ENCODE measurements at places on chromosomes 4 and X.

GRCh38 chr4:19473569-19473968 is 778.1 kb upstream of the SLIT2 start:
- DNase-seq = no peak

DNA sequence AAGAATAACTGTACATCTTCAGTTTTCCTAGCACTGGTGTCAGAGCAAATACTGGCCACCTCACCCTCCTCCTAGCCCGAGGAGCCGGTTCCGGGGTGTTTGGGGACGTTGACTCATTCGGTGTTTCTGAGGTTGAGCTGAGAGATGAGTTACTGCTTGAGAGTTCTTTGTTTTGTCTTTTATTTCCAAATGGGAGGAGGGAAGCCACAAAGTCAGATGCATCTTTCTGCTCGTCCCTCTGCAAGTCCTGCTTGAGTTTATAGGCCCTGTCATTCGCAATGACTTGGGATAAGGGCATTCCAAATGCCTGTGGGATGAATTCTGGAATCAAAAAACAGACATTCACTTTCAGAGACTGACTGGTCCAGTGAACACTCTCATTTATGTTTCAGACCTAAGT is 77.5 kb downstream of the HCCS start:
- DNase-seq = no peak

DNA sequence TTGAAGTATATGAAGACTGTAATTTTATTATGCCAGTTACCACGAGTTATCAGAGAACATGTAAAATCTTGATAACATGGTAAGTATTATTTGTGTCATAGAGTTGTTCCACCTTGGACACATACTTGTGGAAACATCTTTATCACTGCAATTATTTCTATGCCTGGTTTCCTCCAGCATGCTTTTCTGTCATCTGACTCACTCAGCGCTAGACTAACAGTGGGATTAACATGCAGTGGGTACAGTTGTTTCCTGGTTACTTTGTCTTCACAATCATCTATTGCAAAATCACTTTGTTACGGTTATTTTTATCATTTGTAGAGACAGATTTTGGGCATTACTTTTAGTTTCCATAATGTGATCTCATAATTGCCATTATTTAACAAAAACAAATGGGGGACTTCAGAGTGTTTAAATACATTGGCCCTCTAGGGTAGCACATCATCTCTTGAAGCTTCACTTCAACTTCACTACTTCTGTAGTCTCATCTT is at the start of gene STATH:
STATH (plus strand) TSS at position 441 of the 491 bp plus-strand sequence. CDS start 2,472 bp downstream, outside the sequence.
- no peak for DNase-seq

GRCh38 chr4:53307819-53308780 is 57.8 kb downstream of the SCFD2 start:
- DNase-seq = no peak

DNA sequence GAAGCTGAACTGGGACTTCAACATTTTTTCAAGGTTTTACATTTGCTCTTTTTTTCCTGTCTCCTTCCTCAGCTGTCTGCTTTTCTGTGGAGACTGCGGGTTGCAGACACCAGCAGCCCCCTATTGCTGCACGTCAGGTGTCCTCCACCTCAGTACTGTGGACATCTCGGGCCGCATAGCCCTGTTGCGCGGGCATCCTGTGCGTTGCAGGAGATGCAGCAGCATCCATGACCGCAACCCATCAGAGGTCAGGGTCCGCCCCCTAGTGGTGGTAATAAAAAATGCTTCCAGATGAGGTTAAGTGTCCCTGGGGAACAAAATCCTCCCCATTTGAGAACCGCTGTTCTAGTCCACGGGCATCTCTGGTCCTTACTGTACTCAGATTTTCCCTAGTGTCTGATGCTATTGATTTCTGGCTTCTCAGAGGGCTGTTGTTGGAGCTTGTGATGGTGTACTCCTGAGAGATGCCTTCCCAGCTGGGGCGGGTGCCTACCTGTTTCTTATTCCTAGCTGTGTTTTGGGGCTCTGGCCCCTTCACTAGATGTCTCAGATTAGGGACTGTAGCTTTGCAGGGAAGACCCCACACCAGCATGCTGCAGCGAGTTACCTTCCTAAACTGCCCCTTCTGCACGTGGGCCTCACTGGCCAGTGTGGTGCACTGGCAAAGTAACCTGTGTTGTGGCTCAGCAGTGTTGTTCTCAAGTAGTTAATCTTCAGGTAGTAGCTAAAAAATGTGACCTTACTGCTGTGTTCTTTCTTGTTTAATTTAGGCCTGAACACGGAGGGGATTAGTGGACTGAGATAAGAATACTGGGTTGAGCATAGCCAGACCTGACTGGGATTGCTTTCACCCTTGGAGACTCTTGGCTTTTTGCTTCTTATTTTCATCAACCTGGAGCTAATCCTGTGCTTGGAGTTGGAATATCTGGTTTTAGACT is 28.2 kb downstream of the NSD2 start:
- peak; percentile 91 for DNase-seq

- DNase-seq = no peak
Observed at GRCh38 chr4:161538941-161539340, 624.9 kb downstream of the FSTL5 start.

DNA sequence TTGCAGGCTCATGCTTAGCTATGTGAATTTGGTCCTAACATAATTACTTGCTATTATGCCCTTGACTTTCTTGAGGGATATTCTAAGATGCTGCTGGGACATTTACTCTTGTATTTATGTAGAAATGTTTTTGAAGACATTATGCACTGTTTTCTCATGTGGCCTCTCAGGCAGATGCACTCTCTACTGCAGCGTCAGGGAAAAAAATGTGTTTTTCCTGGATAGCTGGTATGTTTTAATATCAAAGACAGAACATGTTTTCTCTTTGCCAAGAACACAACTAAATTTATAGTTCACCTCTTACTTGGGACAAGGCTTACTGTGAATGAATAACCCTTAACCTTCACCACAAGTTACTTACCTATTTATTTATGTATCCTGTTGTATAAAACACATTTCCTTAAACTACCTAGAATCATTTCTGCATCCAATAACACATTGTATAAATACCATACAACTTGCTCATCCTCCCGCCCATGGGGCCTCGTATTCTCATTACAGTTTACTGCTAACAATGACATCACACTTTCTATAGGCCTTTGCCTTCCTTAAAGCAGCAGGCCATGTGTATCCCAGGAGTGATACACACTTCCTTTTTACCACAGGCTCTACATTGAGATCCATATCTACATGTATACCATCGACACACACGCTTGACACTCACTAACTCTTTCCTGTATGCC is 178.7 kb downstream of the SLIT2 start:
- DNase-seq = no peak

- peak; percentile 51 for DNase-seq
Observed at GRCh38 chrX:112867570-112867969, 26.9 kb upstream of the AMOT start.

GRCh38 chrX:70960730-70961129 is 29.8 kb upstream of the SLC7A3 start:
- DNase-seq = no peak

GRCh38 chr4:165609653-165610052 is 230.8 kb downstream of the CPE start:
- DNase-seq = no peak

DNA sequence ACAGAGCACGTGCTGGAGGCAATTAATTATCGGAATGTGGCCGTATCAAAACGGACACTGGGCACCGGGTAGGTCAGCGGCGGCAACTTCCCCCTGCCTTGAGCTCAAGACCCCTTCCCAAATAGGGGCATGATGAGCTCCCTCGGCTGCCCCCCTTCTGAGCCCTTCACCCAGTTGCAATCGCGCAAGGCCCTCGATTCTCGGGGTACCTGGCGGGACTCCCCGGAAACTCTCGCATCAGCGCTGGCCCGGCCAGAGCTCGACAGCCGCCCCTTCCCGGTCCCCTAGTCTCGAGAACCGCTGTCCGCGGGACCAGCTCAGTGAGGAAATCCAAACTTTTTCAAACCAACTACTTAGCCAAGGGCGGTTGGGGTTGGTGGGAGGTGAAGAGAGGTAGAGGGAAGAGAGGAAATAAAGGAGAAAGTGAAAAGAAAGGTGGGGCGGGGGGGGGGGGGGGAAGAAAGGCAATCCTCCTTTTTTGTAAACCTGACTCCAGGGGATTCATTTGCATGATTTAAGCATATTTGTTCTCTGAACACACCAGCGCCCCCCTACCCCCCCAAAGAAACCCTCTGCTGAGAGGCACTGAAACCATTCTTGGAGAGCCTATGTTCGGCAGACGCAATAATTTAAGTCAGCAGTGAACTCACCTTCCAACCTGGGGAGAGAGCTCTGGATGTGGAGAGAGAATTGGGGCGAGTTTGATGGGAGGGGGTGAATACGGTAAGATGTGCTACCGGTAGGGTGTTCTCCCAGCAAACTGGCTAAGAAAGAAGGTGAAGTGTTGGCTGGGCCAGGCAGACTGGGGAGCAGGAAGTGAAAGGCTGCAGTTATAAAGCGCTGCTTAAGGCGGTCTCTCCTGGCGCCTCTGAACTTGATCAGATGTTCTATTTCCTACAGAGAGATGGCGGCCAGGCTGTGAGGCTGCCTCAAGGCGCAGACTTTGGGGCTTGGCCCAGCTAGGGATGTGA is 2.0 kb upstream of the ZIC3 start:
- DNase-seq = no peak

- DNase-seq = no peak
Observed at GRCh38 chr4:103756741-103757140, 37.0 kb upstream of the TACR3 start.

GRCh38 chrX:150635952-150636351 is 57.2 kb upstream of the MTMR1 start:
- DNase-seq = no peak

- no peak for DNase-seq
Observed at GRCh38 chr4:98656443-98656842, 2.0 kb downstream of the TSPAN5 start.

DNA sequence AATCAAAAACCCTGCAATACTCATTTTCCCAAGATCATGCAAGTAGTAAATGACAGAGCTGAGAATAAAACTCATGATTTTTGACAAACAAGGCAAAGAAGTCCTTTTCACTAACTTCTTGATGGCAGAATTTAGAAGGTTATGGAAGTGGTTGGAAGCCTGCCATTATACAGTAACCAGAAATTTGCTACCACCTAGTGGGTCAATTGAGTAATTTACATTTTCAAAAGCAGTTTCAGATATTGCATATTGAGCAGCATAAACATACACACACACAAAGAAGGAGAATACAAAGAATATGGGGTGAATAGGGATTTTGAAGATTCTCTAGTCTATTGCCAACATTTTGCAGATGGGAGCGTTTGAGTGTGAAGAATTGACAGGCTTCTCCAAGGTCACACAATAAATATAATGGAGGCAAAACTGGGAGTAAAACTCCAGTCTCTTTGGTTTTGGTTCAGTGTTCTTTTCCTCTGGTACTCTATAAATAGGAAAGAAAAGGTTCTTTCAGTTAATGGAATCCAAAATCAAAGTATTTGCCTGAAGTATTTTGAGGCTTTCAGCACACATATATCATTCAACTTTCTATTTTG is 70.2 kb downstream of the GC start:
- peak; percentile 13 for DNase-seq

DNA sequence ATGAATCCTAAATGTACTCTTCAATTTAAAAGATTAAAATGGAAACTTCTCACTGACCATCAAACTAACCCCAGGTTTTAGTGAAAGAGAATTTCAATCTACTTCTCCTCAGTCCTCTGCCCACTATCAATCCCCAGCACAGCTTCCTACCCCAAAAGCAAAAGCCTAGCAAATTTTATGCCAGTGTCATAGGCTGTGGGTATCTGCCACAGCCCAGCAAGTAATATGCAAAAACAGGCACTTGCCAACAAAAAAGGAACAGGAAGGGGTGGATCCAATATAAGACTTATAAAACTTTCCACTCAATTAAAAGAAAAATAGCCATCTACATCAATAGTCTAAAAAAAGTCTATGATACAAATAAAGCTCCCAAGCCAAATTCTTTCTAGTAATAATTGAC is 22.3 kb downstream of the CAMK2D start:
- DNase-seq = no peak
